Activated T-helper 1 cell treated with anti-CD3 and anti-CD28 coated beads, Interleukin-2, amount 50 U/mL, for 16 hours (primary cell): ENCODE measurements at places on chromosomes 1 and 21.

DNA sequence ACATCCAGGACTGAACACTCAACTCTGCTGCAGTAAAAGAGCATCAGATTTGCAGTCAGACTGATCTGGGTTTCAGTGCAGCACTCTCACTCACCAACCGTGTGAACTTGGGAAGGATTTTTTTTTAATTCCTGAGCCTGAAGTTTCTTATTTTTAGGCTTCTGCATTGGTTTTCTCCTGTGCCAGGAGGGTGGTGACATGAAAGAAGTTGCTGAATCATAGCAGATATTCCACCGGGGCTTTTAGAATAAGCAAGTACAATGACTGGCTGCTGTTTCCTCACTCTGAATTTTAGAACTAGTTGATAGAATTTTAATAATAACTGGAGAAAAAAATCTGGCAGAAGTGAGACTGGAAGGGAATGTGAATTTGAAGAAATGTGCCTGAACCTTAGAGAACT is 11.6 kb downstream of the ADAM30 start:
- no peak for DNase-seq

DNA sequence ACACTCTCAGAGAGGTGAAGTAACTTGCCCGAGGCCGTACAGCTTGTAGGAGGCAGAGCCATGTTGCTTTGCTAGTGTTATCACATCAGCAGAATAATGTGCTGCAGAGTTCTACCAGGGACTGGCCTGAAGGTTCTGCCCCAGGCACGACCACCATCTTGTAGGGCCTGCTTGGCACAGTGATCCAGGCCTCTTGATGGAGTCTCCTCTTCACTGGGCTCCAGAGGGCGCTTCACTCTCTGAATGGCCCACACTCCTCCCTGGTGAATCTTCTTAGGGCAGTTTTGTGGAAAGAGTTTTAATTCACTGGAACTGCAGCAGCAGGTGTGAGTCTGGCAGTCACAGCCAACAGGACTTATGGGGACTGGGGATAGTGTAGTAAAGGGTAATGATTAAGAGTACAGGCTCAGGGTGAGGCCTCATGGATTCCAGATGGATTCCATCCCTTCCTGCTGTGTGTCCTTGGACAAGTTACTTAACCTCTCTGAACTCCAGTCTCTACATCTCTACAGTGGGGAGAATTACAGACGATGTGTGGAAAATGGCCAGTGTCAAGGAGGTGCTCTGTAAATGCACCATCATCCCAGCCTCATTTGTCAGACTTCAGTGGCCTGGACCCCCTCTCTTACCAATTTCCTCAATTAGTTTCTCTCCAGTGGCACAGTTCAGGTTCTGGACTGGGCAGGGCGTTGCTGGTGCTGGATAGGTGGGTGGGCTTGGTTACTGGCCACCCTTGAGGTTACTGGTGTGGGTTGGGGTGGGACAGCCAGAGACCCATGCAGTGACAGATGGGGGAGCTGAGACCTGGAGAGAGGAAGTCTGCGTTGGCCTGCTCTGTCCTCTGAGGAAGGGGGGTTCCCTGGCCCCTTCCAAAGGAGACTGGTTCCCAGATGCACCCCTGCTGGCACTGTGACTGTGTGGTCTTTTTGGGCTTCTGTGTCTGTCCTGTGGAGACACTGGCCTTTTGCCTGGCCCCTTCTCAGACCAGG is 45.9 kb upstream of the CSF3R start:
- no peak for DNase-seq

DNA sequence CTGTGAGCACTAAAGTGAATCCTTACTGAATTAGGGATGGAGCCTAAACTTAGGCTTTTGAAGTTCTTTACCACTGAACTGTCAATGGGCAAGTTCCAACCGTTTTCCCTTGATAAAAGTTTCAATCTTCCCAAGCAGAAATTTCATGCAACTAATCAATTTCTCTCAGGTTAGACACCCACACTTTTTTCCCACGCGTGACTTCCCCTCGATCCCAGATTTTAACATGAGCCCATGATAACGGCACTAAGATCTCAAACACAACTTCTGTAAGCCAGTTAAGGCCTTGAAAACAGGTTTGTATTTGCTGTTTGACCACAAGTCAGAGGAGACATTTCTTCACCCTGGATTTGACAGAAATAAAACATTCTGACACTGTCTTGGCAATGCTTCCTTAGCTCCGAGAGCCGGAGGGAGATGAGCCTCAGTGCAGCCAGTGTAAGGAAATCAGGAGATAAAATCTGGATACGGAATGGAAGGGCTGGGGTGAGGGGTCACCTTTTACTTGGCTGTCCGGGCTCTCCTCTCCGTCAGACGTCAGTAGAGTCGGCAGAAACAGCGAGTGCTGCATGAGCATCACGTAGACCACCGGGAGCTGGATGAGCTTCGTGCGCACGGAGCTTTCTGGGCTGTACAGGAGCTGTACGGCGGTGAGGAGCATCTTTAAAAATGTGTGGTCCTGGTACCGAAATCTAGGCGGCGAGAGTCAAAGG is 39.7 kb downstream of the MRAP start:
- no peak for DNase-seq

GRCh38 chr1:180173952-180174351 is 19.3 kb downstream of the QSOX1 start:
- DNase-seq, result no peak

- DNase-seq, result no peak
These were observed 154.5 kb downstream of the ST6GALNAC5 start for GRCh38 chr1:77021732-77022131.
